Stimulated activated CD4-positive, alpha-beta T cell treated with anti-CD3 and anti-CD28 coated beads, Interleukin-15, amount 100 ng/mL, for 1 hour (primary cell): ENCODE measurements at places on chromosomes 5 and 9.

DNA sequence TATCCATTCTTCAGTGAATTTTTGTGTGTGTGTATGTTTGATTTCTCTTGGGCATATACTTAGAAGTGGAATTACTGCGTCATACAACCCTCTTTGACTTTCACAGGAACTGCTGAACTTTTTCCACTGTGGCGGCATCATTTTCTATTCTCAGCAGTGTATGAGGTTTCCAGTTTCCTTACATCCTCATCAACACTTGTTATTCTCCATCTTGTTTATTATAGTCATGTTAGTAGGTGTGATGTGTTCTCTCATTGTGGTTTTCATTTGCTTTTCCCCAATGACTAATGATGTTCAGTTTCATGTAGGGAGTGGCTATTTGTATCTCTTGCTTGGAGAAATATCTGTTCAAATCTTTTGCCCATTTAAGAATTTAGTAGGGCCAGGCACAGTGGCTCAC, 2.6 kb downstream of the ZNF79 start:
- no peak for DNase-seq

DNA sequence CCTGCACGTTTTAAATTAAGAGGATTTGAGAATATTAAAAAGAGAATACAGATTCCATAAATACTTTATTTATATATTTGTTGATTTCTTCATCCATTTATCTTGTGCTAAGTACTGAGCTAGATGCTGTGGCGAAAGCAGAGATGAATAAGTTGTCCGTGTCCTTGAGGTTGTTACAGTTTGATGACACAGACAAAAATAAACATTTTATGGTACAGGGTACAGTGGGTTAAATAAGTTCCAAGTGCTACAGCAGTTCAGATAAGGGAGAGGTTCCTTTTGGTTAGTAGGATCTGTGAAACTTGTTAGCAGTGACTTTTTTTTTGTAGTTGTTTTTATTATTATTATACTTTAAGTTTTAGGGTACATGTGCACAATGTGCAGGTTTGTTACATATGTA, 50.2 kb downstream of the MACIR start:
- no peak for DNase-seq

- no peak for DNase-seq
Observed at GRCh38 chr5:59424515-59424914, 469.0 kb downstream of the PDE4D start.

GRCh38 chr5:120345947-120346346, 118.2 kb upstream of the PRR16 start:
- no peak for DNase-seq

DNA sequence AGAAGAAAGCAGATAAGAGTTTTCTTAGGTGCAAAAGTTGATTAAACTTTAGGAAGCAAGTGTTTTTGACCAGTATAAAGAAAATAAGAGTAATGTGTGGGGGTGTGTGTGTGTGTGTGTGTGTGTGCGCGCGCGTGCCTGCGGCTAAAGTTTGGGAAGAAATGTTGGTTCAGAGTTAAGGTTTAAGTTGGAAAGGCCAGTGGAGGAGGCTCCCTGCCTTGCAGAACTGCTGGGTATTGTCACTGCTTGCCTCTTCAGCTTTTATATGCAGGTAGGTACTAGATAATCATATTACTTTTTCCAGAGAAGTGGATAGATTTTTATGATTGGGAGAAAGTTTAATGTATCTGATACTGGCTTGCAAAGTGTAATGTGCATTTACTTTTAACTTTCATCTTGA, 2.0 kb downstream of the PIK3R1 start:
- no peak for DNase-seq

- no peak for DNase-seq
Observed at GRCh38 chr9:133948561-133949485, 43.3 kb downstream of the VAV2 start.

- DNase-seq: no peak
Observed at GRCh38 chr9:91207397-91207728, 154.4 kb downstream of the AUH start.

DNA sequence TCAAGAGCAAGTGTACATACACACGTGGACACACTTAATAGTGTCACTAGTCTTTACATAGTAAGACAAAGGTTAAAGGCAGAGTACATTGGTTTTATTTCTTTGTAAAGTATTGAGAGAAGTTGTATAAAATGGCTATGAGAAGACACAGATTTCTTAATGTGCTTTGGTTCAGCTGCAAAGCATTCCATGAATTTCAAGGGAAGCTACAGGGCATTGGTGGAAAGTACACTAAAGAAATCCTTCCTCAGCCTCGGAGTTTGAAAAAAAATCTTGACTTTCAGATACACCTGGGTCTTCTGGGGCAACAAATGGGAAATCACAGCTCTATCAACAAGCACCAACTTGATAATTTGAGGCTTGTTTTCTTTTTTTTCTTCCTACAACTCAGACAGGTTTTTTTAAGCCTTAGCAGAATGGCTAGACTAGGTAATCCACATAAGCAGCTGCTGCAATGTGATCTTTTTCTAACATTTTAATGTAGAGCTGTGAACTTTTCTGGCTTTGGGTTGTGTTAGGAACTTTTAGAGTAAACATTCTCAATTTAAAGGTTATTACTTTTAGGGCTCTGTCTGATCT, 140.4 kb upstream of the FST start:
- DNase-seq: no peak

- DNase-seq: no peak
Observed at GRCh38 chr9:3473405-3473804, 52.4 kb downstream of the RFX3 start.

GRCh38 chr5:72328172-72328571, 8.0 kb downstream of the PTCD2 start:
- DNase-seq: no peak

GRCh38 chr9:107547772-107548297, 58.3 kb upstream of the KLF4 start:
- DNase-seq: no peak

DNA sequence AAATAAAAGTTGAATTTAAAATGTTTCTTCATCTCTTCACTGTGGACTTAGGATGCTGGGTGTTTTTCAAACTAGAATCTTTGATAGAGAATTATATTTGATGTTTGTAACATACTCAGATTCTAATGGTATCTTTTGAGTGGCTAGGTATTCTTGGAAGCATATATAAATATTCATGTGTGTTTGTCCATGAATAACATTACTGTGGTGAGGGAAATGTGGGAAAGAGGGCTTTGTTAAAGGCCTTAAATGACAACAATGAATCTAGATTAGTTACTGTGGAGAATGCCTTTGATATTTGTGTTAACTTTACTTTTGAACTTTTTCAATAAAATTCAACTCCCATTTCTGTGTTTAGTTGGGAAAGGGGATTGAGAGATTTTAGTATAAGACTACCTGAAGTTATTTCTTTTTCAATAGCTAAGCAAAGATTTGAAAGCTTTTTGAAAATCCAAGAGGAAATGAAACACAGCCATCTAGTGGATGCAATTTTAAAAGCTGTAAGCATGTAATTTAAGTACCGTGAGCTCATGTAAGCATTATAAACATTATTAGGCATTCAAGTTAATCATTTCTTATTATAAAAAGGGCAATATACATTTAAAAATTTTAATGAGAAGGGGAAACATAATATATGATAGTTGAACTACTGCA, 69.6 kb downstream of the CCDC171 start:
- DNase-seq: no peak

DNA sequence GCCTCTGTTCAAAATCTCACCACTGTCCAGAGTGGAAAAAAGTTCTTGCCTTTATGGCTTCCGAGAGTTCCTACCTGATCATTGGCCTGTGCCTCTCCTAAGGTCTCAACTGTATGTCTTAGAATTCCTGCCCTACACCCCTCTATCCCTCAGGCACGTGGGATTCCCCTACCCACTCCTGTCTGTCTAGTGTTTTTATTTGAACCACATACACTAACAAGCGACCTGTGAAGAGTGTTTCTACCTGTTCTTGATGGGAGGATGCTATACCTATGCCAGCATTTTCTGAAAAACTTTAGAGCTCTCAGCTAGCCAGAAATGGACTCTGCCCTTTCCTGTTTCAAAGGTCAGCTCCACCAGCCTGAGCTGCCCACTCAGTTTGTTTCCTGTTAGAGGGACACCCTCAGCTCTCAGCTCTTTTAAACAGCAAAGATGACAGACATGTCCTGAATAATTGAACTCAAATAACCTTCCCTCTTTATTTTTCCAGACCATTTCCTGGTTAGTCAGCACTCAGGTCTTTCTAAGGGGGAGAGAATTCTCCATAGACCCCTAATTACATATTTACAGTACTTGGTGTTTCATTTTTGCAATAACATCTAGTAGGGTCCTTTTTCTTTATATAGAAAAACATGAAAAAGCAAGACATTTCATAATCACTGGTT, 214.8 kb downstream of the AOPEP start:
- no peak for DNase-seq

DNA sequence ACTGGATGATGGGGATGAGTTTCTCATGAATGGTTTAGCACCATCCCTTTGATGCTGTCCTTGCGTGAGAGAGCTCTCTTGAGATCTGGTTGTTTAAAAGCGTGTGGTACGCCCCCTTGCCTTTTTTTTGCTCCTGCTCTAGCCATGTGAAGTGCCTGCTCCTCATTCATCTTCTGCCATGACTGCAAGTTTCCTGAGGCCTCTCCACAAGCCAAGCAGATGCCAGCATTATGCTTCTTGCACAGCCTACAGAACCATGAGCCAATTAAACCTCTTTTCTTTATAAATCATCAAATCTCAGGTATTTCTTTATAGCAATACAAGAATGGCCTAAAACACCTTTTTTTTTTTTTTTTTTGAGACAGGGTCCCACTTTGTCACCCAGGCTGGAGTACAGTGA, 32.8 kb downstream of the FNIP1 start:
- DNase-seq: no peak

DNA sequence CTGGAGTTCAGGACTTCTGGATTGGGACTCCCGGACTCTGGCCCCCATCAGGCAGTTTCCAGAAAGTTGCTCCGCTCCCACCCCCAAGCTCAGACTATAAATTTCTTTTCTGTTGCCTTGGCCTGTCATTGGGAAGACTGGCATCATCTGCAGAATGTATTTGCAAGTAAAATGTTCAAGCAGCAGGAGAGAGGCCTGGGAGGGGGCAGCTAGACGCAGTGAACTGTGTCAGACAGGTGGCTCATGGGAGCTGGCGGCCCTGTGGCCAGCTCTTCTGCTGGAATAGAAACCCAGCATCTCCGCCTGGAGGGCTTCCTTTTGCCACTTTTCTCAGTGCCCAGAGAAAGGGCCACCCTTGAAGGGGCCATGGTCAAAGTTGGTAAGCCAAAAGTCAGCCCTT, 16.0 kb downstream of the INSYN2B start:
- no peak for DNase-seq

DNA sequence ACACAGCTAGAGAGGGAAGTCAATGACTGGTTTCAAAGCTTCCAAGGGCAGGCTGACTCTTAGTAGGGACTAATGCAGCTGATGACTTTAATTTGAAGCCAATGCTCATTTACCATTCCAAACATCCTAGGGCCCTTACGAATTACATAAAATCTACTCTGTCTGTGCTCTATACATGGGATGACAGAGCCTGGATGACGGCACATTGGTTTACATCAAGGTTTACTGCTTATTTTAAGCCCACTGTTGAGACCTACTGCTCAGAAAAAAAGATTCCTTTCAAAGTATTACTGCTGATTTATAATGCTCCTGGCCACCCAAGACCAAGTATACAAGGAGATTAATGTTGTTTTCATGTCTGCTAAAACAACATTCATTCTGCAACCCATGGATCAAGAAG, 74.1 kb downstream of the DAP start:
- no peak for DNase-seq

GRCh38 chr5:90902651-90903386, 344.2 kb downstream of the ADGRV1 start:
- no peak for DNase-seq

DNA sequence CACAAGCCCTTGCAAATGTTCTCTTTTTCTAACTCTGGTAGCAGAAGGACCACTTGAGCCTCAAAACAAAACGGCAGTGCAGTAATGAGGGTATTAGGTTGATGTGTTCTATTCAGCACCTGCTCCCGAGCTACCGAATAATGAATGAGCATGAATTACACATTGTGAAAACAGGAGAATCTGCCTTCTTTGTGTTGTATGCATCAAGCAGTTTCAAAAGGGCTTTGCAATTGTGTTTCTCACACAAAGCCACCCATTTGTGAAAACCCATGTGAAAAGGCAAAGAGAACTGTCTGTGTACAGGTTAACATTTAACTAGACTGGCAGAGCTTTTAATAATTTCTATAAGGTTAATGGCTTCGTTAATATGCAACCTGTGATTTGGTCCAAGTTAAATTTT, 97.8 kb downstream of the STK32A start:
- no peak for DNase-seq

GRCh38 chr9:110153431-110153830, 54.5 kb downstream of the C9orf152 start:
- no peak for DNase-seq

DNA sequence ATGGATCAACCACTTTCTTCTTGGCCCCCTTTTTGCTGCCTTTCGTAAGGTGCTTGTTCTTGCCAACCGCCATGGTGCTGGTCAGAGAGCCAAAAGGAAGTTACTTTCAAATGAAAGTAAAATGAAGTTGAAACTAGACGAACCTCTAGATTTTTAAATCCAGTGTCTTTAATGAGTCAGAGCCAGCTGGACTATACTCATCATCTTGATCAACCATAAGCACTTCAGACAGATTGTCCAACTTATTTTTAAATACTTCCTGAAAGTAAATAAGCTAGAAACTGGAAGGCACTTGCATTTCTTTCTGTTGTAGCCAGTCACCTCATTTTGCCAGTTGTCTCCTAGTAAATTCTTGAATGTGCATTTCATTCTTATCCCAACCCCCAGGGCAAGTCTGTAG, 48.9 kb downstream of the JMY start:
- DNase-seq: no peak

DNA sequence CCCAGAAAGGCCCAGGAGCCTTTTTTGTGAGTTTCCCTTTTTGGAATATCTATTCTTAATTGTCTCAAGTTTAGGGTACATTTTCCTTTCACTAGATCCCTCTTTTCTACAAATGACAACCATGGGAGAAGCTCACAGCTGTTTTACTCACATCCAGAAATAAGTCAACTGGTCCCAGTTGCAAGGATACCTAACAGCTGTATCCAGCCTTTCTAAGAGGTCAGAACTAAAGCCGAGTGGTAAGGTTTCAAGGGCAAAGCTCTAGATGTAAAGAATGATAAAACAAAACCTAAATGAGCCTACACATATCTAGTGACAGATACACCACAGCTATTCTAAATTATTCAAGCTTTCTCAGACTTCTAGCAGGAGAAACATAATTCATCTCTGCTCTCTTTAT, 4.4 kb downstream of the FGF10 start:
- DNase-seq: no peak

DNA sequence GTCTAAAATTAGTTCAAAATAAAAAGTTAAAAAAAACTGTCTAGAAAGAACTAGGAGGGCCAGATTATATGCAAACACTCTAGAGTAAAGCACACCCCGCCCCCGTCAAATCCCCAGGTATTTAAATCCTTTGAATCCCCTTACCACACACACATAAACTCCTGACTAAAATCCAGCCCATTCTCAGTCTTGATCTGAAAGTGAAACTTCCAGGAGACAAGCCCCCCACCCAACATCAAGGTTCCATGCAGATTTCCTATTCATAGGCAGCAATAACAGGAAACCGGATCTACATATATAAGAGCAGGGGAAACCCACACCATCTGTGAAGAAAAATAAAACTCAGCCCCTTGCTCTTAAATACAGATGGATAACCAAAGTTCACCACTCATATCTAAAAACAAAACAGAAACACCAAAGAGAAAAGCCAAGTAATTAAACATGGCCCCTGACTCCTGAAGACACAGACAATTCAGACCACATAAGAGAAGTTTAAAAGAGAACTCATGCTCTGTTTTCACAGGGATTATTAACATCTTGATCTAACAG, 42.3 kb downstream of the MARCHF3 start:
- no peak for DNase-seq
